ENCODE measurements at places on chromosomes 7 and 10.
A peak's percentile ranks its signal among the peaks of the same experiment; 100 is the strongest.

DNA sequence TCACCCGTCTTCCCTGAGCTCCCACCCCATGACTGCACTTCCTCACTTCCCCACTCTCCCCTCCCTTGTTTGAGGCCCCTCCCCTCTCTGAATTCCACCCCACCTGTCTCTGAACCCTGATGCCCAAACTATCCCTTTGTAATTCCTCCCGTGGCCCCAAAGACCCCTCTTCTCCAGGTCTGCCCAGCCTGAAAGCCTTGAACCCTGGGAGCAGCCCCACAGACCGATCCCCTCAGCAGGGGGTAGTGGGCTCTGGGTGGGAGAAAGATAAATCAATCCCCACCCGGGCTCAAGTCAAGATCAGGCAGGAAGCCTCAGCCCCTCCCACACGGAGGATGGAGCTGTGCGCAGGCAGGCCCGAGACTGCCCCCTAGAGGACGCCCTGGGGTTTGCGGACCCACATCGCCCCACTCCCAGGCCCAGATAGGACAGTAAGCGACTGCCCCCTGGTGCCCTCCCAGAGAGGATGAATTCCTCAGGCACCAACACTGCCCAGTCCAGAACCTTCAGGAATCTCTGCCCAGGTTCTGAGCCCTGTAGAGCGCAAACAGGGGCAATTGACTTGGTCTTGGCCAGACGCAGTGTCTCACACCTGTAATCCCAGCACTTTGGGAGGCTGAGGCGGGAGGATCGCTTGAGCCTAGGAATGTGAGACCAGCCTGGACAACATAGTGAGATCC, 11.7 kb downstream of the HSPB1 start:
- peak; percentile 95 for DNase-seq

DNA sequence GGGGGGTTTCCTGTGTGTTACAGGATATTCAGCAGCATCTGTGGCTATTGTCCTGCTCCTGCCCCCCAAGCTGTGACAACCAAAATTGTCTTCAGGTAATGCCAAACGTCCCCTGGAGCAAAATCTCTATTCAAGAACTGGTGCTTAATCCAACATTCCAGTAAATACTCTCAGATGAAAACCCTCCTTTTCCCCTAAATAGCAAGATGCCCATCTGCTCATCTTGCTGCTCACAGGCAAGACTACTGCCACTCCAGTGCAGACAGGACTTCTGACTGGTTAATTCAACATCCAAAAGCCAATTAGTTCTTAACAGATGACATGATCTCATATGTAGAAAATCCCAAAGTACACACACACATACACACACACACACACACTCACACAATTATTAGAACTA, 20.5 kb upstream of the JAZF1 start:
- no peak for DNase-seq

DNA sequence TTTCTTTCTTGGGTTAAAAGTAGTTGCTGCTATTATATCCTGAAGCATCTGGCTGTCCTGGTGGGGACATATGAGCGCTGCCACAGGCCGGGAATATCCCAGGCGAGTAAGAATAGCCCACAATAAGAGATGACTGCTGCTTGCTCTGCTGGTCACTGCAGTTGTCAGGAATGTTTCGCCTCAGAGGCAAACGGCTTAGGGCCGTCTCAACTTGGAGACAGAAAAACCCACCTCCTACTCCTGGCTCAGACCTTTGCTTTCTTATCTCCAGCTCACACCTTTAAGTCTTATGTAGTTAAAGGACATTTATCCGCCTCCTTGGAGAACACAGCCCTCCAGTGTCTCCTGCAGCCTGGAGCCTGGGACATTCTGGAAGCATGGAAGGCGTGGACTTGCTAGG, at the start of gene GJD4:
Gene GJD4 (plus strand): TSS at position 151 of the 400 bp plus-strand sequence. CDS start 227 bp downstream, at position 378.
- DNase-seq, result no peak

- no peak for DNase-seq
Observed at GRCh38 chr7:69776611-69777010, 178.3 kb downstream of the AUTS2 start.

DNA sequence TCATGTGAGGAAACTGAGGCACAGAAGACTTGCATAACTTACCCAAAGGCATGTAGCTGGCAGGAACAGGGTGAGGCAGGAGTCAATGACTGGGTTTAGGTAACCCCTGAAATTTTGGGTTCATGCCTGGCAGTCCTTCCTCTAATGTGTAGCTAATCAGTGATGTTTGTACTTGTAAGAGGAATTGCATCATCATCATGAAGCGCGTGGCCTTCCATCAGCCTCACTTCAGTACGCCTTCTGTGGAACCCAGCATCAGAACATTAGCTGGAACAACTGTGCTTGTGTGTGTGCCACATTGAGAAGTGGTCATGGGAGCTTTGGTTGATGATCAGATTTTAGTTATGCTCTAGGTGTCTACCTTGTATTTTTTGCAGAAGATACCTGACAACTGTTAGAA, 18.2 kb upstream of the STMP1 start:
- no peak for DNase-seq

GRCh38 chr7:134834689-134835462, 55.4 kb downstream of the CALD1 start:
- DNase-seq, result no peak

DNA sequence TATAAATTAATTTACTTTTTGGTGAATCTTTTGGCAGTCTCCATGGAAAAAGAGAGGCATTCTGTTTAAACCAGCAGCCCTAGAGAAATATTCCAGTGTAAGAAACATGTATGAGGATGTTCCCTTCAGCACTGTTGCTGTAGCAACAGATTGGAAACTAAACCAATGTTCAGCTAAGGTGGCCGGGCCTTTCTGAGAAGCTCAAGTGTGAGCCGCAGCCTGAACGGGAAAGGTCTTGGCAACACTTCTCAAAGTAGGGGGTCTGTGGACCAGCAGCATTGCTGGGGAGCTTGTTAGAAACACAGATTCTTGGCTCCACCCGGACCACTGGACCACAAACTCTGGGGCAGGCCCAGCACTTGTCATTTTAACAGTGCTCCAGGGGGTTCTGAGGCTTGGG, 36.2 kb downstream of the RAMP3 start:
- DNase-seq, result no peak

DNA sequence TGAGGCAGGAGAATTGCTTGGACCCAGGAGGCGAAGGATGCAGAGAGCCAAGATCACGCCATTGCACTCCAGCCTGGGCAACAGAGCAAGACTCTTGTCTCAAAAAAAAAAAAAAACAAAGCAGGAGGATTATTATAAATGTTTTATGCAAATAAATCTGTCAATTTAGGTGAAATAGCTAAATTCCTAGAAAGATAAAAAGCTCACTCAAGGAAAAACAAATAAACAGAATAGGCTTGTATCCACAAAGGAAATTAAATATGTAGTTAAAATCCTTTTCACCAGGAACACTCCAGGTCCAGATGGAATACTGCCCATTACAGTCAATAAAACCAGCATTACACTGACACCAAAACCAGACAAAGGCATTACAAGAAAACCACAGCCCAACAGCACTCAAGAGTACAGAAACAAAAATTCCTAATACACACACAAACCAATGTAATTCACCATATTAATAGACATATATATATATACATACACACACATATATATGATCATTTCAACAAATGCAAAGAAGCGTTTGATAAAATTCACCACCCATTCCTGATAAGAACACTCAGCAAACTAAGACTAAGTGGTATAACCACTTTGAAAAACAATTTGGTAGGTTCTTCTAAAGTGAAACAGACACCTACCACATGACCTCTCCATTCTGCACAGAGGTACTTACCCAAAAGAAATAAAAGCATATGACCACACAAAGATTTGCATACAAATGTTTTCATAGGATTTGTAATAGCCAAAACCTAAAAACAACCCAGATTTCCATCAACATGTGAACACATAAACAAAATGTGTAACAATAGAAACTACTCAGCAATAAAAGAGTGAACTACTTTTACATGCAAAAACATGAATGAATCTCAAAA, 38.8 kb downstream of the ABI1 start:
- DNase-seq, result no peak

DNA sequence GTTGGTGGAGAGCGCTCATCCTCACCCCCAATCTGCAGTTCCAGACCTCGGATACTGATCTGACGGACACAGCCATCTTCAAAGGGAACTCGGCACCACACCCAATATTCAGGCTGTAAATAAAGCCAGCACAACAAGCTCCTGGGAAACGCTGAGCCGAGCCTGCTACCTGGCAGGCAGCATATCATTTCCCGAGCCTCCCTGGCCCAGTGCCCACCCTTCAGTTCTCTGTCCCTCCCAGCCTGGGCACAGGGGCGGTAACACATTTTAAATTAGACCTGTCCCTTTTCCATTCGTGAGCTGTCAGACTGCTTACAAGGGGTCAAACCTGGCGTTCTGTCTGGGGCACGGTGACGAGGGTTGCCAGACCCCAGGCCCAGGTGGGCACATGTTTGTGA, 250.5 kb downstream of the ARHGAP12 start:
- no peak for DNase-seq

- DNase-seq, result no peak
Observed at GRCh38 chr7:99121496-99122021, 22.3 kb downstream of the SMURF1 start.

DNA sequence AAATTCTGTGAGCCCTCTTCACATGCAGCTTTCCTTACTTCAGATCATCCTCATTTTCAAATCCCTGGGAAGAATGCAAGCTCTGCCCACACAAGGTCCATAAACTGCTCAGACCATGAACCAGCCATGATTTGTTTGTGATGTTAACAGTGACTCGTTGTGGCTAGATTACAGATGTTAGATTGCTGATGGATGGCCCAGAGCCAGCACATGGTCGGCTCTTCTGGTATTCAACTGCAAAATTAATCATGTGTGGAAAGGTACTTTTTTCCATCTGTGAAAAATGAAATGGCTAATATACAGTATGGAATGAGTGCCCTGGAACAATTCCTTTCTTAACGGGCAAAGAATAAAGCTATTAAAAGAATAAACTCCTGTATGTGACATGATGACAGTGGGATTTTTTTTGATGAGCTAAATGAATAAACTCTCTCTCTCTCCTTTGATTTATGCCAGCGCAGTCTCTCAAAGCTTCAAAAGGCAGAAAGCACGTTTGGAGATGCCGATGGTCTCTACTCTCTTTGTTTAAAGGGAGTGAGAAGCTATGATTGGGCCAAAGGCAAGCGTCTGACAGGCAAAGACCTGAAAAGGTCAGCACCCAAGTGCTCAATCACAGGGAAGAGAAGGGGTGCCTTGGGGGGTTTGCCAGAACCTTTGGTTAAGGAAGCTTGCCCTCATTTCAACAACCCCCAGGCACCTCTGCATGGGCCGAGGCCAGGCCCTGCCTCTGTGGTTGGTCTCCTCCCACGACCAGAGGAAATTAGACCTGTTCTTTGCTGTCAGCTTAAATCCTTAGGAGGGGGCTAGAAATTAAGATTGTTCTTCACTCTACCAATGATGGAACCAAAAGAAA, 444.0 kb upstream of the NFE2L3 start:
- no peak for DNase-seq

DNA sequence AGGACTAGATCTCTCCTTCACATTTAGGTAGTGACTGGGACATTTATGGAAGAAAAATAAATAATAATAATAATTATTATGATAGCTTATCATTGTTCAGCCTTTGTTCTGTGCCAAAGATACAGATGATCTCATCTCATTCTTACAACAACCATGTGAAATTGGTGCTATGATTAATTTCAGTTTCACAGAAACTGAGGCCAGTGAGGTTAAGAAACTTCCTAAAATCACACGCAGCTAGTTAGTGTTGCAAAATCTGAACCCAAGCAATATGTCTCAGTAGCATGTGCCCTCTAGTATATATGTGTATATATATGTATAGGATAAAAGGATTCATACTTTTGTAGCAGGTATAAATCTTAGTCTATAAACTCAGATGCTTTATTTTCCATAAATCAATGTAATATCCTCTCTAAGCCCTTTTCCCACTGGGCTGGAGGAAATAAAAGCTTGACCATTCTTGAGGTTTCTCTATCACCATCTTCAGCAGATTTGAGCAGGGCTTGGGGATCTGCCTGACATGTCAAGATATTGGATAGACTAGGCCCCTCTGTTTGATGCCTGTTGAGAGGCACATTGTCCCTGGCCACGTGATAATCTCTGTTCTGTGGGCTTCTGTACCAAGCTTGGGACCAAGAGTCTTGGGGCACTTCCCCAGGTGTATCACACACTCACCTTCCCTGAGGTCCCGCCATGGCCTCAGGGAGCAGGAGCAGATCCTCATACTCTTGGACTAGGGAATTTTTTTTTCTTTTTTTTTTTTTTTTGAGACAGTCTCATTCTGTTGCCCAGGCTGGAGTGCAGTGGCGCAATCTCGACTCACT, 172.6 kb upstream of the NRP1 start:
- DNase-seq, result no peak

DNA sequence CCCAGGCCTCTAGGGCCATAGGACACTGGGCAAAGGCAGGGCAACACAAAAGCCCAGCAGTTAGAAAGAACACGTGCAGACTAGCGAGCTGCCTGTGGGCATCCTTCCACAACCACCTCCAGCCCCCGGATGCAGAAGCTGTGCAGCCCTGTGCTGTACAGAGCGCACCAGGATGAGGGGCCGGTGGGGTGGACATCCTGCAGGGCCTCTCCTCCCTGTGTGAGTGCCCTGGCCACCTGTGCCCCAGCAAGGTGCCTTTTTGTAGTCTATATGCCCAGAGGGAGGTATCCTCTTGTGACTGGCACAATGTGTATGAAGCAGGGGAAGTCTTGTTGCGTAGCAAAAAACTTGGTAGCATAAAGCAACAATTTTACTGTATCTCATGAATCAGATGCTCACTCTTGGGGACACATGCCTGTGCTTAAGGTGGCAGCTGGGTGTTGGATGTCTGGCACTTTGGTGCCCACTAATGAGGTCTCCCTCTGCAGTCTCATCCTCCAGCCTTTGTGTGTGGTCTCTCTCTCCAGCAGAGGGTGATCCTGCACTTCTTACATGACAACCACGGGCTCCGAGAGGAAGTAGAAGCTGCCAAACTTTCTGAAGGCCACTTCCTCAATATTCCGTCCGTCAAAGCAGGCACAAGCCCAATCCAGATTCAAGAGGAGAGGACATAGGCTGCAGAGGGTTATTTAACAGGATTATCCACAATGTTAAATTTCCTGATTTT, 8.7 kb downstream of the NCAPG2 start:
- DNase-seq, result peak; percentile 95

DNA sequence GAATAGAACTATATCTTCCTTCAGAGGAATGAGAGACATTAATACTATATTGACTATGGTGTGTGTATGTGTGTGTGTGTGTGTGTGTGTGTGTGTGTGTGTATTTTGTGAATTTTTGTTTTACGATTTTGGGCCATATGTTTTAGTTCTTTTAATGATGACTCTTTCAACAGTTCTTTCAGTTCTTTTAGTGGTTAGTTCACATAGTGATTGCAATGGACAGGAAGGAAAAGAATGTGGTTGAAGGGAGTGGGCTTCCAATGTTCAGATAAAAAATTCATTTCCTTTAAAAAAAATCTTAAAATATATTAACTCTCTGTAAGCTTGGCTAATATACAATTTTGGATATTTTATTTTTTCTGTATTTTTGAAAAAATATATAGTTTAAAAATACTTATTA, 315.7 kb upstream of the DGKB start:
- DNase-seq, result no peak

- no peak for DNase-seq
Observed at GRCh38 chr10:97685395-97685958, 1.6 kb downstream of the AVPI1 start.

- peak; percentile 43 for DNase-seq
Observed at GRCh38 chr10:73991884-73992245, 6.1 kb upstream of the VCL start.

Measured in hematopoietic multipotent progenitor cell (in vitro differentiated cells).